Activated naive CD4-positive, alpha-beta T cell (primary cell): ENCODE measurements at places on chromosomes 6 and 20.

DNA sequence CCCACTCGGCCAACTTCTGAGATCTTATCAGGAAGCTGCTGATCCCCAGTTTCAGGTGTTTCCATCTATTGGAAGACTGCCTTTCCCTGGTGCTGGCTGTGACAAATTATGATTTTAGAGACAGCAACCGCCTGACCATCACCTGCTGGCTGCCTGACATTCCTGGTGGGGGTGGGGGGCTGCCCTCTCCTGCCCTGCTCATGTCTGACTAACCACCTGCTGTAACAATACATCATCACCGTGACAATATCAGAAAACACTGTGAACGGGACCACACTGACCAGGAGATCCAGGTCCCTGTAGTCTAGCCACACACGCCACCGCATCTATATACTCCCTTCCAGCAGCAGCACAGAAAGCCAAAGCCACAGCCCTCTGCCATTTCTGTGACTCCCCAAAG, 537.5 kb downstream of the QKI start:
- DNase-seq: no peak

GRCh38 chr6:149246691-149247384, 70.7 kb upstream of the TAB2 start:
- no peak for DNase-seq

DNA sequence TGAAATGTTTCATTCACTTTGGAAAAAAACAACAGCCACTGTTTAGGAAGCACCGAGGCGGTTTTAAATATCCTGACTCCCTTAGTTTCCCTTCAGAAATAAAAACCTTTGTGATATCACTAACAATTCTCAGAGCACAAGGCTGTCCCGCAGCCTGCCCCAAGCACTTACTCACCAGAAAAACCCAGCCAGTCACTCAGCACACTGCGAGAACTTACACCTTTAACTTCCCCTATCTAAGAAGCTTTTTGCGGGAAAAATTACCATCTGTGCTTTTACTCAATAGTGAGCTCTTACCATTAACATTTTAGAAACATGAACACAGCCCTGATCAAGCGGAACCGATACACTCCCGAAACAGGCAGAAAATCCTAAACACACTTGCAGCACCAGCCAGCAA, 9.3 kb downstream of the ZBTB46 start:
- no peak for DNase-seq

DNA sequence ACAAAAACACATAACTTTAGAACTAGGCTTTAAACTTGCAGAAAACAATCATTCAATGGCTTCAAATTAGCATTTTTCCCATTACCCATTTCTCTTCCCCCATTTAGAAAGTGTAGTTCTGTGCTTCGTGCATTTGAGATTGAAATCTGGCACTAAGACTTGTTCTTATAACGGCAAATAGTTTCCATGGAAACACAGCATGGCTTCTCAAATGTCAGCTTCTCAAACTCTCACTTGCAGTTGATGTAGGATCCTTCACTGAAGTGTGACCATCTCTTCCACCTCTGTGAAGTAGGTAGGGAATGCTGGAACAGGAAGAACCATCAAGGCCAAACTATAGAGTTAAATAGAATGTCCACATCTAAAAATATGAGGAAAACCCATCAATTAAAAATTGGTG, 52.2 kb downstream of the MANEA start:
- no peak for DNase-seq

DNA sequence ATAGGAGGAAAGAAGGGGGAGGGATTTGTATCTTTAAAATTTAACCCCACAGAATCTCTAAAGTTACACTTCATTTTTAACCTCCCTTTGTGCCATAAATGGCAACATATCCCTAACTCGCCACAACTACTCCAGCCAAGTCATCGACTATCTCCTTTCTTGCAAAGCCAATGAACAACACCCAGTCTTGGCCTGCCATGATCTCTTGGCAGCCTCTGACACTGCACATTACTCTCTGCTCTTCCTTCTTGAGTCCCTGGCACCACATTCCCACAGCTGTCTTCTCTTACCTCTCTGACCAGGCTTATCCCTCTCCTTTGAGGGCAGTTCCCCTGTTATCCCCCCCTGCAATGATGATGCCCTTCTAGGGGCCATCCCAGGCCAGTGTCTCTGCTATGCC, 42.5 kb downstream of the MBOAT1 start:
- DNase-seq: no peak

DNA sequence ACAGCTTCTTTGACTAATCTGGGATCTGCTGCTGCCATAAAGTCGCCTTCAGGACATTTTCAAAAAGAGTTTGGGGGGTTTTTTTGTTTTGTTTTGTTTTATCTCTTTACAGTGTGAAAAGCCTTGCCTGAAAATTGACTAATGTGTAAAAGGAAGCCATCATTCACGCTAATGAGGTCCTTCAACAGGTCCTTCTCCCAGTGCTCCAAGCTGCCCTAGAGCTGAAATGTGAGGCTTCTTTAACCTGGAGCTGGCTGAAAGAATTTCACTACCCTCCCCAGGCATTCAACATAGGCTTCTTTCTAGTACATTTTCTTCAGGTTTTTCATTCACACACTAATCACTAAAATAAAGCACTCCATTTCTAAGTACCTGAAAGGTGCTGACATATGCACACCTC, 145.1 kb upstream of the PRDM1 start:
- DNase-seq: no peak
